Kidney tubule cell (primary cell): ENCODE measurements at places on chromosomes 1 and 21.
A peak's percentile ranks its signal among the peaks of the same experiment; 100 is the strongest.

DNA sequence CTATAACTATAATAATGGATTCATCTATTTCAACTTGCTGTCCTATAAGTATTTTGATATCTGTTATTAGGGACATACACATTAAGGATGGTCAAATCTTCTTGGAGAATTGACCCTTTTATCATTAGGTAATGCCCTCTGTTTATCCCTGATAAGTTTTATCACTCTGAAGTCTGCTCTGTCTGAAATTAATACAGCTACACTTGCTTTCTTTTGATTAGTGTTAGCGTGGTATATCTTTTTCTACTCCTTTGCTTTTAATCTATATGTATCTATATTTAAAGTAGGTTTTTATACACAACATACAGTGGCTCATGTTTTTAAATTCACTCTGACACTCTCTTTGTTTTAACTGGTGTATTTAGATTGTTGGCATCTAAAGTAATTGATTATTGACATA, 69.9 kb upstream of the EXO1 start:
- no peak for DNase-seq

DNA sequence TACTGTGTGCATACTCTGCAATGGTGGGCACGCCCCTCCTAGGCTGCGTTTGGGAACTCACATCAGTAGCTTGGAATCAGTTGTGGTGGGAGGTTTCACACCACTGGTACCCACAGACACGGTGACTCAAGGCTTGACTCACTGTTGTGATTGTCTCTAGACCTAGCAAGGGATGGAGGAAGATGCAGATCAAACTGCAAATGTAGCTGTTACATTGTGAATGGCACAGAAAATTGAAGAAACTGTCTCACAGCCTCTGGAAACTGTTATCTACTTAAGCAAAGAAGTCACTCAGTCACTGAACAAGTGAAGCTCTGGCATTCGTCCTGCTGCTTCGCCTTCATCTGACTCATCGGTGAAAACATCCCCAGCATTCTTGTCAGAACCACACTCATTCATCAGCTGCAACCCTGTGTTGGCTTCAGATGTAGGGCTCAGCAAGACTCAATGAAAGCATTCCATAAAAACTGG, 59.5 kb downstream of the POFUT2 start:
- peak; percentile 90 for DNase-seq

- no peak for DNase-seq
Measured at GRCh38 chr21:36881228-36881627, 85.2 kb downstream of the HLCS start.

GRCh38 chr1:246404078-246404477, 103.0 kb downstream of the SMYD3 start:
- no peak for DNase-seq

GRCh38 chr21:26117972-26118367, 52.6 kb downstream of the APP start:
- DNase-seq: no peak

DNA sequence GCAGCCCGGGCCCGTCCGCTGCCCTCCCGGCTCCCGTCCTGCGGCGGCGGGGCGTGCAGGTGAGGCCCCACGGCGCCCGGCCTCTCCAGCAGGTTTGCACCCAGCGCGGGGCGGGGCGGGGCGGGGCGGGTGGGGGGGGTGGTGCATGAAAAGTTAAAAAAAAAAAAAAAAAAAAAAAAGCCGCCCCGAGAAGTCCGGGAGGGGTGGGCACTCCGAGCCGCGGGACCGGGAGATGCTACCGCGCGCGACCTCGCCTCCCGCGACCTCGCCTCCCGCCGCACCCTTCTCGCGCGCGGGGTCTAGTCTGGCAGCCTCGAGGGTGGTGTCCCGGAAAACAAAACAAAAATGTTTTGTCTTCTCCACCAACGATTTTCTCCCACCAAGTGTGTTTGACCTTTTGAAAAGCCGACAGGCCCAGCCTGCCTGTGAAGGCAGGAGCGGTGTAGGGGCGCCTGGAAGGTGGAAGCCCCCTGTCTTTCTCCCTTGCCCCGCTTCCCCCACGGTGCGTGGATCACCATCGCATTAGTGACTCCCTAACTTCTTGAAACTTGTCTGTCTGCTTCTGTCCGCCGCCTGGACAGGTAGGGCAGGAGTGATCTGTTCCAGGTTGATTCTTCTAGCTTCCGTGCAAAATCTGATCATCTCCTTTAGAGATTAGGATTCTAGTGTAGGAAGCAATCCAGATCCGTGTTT, 569 bp downstream of the RCAN3 start:
- DNase-seq: peak; percentile 3
